SK-MEL-5 (cell line): ENCODE measurements at places on chromosomes 12 and 14.
A peak's percentile ranks its signal among the peaks of the same experiment; 100 is the strongest.

- DNase-seq = no peak
Measured at GRCh38 chr12:131383741-131384543, 326.9 kb upstream of the SFSWAP start.

GRCh38 chr14:34300882-34301734 is 160.9 kb downstream of the SPTSSA start:
- peak; percentile 78 for DNase-seq

- DNase-seq = no peak
Measured at GRCh38 chr12:75042125-75042524, 167.5 kb downstream of the KCNC2 start.

DNA sequence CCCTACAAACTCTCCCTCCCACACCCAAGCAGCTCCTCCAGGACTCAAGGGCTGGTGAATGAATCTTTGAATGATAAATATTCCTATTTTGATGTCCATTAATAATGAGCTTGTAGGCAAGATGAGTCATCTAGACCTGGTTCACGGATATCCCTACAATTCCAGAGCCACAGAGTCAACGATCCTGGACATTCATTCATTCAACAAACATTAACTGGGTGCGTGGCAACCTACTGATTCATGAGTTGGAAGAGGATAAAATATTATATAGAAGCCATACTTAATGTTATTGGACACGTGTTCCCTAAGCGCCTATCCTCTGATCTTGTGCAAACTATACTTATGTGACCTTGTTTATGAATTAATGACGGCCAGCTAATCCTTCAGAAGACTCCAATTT is 420 bp upstream of the OTUB2 start:
- no peak for DNase-seq

DNA sequence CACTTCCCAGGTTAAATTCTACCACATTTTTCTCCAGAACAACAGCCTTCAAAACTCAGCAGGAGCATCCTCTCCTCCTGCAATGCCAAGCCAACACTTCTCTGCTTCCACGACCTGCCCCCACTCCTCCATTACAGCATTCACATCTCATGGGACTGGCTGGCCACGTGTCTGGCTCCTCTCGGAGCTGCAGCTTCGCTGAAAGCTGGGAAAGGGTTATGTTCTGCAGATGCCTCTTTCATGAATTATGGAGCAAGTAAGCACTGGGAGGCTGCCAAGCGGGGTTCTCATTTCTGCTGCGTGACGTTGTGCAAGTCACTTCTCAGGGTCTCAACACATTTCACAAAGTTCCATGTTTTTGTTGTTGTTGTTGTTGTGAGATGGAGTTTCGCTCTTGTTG is 142.2 kb upstream of the RFLNA start:
- no peak for DNase-seq

DNA sequence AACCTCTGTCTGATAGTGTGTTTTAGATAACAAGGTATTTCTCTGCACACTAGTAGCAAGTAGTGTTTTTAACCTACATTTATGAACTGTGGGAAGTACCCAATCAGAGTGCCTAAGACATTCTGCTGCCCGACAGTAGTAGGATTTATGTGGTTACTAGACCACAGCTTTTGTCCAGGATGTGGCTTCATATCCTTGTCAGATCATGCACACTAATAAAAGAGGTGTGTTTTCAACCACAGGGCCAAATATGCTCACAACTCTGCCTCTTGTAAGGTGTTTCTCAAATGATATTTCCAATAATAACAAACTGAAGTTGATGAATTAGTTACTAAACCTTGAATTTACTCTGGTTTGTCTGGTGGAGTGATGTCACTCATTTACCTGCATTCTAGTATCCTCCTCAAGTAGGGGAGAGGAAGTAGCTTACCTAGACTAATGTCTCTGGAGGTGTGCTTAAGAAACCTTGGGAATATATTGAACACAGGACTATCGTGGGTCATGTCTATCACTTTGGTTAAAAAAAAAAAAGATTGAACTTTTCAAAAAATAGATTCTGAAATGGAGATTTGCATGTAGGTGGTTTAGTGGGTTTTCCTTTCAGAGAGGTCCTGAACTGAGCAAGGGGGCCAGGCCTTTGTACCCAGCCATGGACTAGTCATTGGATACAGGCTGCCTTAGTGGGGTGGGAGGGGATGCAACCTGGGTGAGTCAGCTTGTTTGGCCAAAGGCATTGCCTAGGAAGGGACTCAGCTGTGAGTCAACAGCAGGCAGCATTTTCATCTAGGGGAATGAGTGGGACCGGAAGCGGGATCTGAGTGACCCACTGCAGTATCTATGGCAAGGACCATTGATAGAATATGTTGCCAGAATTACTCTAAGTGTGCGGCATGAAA is 14.1 kb downstream of the FBXW8 start:
- DNase-seq = peak; percentile 37

DNA sequence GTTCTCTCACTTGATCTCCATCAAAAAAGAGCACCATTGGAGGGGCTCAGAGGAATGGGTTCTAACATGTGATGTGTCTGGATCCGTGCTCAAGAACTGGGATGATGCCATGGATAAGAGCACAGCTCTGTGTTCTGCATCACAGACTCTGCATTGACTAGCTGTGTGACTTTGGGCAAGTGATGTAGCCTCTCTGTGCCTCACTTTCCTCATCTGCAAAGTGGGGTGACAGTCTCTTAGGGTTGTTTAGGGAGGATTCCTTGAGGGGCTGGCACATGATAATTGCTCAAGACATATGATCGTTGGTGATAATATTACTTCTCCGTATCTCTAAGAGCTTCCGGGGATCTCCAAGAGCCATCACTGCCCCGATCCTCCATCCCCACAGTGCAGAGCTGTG is 202.3 kb downstream of the CHST11 start:
- no peak for DNase-seq

GRCh38 chr12:321606-322326 is 59.1 kb upstream of the SLC6A13 start:
- DNase-seq = no peak

DNA sequence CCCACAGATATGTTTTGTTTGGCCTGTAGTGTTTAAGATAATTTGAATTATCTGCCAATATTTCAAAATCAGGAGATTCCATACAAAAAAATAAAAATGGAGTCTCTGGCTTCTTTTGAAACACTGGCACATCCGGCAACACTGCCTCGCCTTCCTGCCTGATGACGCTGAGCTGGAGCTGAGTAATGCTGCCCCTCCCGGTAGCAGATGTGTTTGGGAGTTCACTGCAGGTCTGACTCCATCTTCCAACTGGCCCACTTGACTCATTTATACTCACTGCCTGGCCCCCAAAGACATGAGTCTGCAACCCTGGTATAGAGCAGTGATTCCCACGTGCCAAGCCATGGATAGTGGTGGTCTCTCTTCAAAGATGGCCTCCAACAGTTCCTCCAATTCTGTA is 7.4 kb downstream of the CIT start:
- peak; percentile 90 for DNase-seq
